CD4-positive, alpha-beta T cell treated with Interleukin-10 for 1 hour (primary cell): ENCODE measurements at places on chromosomes 3 and 15.
A peak's percentile ranks its signal among the peaks of the same experiment; 100 is the strongest.

- no peak for DNase-seq
Measured at GRCh38 chr15:56040081-56041035, 46.9 kb upstream of the NEDD4 start.

DNA sequence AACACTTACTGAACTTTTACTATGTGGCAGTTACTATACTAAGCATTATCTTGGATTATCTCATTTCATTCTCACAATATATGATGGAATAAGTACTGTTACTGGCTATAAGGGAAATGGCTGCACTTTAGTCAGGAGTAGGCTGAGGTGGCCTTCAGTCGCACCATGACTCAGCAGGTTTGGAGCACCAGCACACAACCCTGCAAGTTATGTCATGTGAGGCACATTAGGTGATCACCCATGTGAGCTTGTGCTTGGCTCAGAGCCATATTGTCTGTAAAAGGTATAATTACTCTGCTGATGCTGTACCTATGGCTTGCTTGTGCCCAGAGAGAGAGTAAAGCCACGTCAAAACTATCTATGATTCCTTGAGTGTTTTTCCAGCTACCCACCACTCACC, 54.1 kb upstream of the TIPARP start:
- DNase-seq, result no peak

- DNase-seq, result no peak
Measured at GRCh38 chr15:78024519-78024870, 53.0 kb downstream of the TBC1D2B start.

GRCh38 chr3:169865176-169865767, 4.5 kb downstream of the LRRC31 start:
- peak; percentile 4 for DNase-seq

DNA sequence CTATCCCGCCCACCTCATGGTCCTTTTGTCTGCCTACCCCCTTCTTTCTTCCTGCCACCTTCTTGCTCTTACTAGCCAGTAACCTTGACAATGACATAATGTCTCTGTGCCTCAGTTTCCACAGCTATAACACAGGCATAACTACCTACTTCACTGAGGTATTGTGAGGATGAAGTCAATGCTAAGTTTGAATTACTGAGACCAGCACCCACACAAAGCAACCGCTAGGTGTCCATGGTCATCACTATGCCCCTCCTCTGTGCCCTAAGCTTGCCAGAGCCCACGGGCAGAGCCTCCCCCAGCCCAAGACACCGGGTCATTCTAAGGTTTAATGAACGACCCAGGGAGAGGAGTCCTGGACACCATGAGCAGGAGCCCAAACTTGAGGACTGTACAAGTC, 101.6 kb downstream of the OXNAD1 start:
- no peak for DNase-seq

- DNase-seq, result no peak
Measured at GRCh38 chr3:69926385-69926784, 73.1 kb upstream of the SAMMSON start.

DNA sequence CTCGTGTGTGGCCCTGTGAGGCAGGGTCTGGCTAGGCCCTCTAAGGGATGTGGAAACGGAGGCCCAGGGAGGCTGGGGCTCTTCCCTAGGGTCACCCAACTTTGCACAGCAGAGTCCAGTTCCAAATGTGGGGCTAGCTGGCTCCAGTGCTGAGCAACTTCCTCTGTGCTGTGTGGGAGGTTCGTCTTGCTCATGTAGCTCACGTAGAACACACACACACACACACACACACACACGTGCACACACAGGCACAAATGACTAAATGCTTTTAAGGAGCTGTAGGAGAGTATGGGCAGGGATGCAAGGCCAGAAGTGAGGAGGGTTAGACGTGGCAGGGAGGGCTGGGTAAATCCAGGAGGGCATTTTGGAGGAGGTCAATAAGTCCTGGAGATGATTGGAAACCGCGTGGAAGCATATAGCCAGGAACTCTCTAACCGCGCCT, 213.8 kb downstream of the RPLP1 start:
- DNase-seq, result peak; percentile 11
